Kasumi-1 (cell line): ENCODE measurements at places on chromosomes 2 and 18.

DNA sequence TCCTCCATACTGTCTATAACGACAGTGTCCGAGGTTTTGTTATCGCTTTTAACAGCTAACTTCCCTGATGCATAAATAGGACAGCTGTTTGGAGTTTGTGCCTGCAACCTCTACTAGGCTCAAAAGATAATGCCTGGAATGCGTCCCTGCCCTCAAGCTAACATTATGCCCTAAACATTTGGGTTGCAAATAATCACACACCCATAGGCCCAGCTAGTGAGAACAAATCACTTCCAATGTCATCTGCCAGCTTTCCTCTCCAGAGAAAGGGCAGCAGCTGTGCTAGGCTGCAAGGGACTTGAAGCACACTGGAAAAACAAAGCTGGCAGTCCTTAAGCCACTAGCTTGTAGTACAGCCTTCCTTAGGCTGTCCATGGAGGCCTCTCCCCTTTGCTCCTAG is 201.8 kb upstream of the LYPD1 start:
- no peak for DNase-seq

- no peak for DNase-seq
Measured at GRCh38 chr2:42096869-42097591, 49.2 kb downstream of the PKDCC start.

DNA sequence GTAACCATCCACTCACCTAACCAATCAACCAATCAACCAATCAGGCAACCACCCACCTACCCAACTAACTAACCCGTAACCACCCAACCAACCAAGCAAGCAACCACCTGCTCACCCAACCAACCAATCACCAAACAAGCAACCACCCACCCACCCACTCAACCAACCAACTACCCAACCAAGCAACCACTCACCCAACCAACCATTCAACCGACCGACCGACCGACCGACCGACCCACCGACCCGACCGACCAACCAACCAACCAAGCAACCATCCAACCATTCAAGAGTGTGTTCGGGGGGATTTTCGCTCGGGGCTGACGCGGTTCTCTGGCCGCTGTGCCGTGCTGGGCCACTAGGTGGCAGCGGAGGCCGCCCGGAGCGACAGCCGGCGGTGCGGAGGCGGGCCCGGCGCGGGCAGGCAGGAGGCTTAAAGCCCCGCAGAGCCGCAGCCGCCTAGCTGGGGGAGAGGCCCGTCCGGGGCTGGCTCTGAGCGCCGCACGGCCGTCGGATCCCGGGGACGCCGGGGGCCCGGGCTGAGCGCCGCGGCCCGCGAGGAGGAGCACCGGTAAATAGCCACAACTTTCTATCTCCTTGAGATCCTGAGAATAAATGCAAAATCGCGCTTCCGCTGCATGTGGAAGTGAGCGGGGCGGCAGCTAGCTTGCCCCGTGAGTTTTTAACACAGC is at the start of gene MC5R:
Gene MC5R (plus strand): TSS at position 443 of the 689 bp plus-strand sequence. CDS start 1,617 bp downstream, outside the sequence.
- DNase-seq, result peak; percentile 47

DNA sequence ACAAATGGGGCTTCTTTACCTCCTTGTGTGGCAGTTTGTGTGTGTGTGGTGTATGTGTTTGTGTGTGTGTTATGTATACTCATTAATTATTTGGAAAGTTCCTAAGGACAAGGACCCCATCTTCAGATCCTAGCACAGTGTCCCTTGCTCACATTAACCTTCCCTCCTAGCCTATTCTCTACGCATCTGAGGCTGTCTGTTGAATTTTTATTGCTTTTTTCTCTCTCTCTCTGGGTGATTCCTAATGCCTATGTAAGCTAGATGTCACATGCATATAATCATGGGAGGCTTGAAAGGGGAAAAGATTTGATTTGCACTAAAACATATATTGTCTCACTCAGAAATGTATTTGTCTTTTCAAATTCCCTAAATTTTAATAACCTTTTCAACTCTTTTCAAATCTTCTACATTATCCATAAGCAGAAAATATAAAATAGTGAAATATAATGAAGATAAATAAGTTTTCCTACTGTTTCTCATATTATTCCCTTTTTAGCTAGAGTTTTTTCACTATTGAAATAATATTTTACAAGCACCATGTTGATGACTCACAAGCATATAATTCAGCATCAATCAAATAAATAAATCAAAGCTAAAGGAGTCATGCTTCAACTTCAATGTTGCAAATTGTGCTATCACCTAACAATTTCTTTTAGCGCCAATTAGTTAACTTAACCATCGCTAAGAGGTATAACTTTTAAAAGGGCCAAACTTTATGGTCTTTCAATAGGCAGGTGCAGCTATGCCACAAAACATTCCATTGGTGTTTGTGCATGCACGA is 199.0 kb upstream of the ERBB4 start:
- no peak for DNase-seq

- no peak for DNase-seq
Measured at GRCh38 chr18:70553936-70554260, 265.1 kb downstream of the SOCS6 start.

- no peak for DNase-seq
Measured at GRCh38 chr2:167192833-167193232, 304.6 kb downstream of the XIRP2 start.

DNA sequence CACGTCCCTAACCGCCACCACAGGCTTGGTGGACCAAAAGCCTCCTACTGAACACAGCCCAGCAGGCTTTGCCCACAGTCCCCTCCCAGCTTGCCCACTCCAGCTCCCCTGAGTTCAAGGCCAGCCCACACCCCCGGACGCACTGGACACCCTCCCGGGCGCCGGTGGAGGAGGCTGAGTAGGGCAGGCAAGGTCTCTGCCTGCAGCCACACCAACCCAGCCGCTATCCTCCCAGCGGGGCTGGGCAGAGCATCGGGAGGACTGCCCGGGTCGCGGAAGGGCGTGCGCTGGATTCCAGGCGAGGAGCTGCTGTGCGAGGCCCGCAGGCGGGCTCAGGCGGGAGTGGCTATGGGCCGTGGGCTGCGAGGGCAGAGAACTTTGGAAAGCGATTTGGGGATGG is 49.5 kb downstream of the PLEKHB2 start:
- DNase-seq, result no peak

GRCh38 chr2:95539836-95540235 is 52.0 kb upstream of the TRIM43 start:
- DNase-seq, result no peak

DNA sequence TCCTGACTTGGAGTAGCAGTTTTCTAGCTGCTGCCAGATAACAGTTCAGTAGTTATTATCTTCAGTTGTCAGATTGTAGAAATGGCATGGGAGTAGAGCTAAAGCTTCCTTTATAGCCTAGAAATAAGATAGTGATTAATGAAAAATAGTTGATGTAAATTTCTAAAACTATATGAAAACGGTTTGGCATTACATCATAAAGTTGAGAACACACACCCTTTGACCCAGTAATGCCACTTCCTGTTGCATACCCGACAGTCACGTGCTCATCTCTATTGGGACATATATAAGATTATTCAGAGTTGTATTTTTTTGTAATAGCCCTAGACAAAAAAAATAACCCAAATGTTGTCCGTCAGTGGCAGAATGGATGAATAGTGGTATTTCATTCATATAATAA is 39.4 kb upstream of the ASB1 start:
- DNase-seq, result no peak

GRCh38 chr2:173874894-173875237 is 90.3 kb downstream of the SP3 start:
- peak; percentile 58 for DNase-seq
